ENCODE measurements at places on chromosomes 11 and 22.

GRCh38 chr22:24156141-24156912 lies 25.0 kb upstream of the SUSD2 start:
- DNase-seq, result peak; percentile 50

DNA sequence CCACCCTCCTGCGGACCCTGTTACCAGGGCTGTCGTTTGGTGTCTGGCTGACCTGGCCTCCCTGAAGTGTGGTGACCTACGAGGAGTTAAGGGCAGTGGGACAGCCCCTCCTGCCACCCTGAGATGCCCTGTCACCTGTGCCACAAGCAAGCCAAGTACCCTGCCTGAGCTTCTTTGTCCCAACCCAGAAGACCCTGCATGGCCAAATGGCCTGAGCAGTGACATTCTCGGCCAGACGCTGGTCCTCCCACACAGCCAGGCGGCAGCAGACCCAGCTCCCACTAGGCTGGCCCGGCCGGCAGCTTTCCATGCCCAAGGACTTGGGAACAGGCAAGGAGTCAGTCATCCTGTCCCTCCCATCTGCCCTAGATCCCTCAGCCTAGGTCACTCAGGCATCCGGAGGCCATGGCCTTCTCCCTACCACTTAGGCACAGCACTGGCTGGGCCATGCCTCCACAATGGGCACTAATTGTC lies 7.6 kb downstream of the ARVCF start:
- DNase-seq, result no peak

DNA sequence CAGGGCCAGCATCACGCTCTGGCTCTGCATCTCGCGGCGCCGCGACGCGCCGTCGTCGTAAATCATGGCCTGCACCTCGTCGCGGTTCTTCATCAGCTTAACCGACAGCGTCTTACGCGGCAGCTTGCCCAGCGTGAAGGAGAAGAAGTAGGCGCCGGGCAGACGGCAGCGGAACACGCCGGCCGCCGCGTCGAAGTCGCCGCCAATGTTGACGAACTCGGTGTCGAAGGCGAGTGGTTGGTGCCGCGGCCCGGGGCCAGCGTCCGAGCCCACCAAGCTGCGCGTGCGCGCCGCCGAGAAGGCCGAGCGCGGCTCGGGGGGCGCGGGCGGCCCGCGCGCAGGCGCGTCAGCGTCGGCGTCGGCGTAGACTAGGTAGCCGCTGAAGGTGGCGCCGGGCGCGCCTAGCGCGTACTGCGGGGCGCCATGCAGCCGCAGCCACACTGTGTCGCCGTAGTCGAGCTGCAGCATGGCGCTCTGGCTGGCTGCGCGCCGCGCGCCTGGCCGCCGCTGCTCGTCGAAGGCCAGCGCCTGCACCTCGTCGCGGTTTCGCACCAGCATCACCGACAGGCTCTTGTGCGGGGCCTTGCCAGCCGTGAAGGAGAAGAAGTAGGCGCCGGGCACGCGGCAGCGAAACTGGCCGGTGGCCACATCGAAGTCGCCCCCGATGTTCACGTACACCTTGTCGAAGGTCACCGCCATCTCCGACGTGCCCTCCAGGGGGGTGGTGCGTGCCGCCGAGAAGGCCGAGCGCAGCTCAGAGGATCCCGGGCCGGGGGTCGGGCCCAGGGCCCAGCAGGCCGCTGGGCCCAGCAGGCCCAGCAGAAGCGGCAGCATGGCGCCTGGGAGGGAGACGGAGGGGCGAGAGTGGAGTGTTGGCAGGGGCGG lies 3.7 kb downstream of the FAM180B start:
- no peak for DNase-seq

DNA sequence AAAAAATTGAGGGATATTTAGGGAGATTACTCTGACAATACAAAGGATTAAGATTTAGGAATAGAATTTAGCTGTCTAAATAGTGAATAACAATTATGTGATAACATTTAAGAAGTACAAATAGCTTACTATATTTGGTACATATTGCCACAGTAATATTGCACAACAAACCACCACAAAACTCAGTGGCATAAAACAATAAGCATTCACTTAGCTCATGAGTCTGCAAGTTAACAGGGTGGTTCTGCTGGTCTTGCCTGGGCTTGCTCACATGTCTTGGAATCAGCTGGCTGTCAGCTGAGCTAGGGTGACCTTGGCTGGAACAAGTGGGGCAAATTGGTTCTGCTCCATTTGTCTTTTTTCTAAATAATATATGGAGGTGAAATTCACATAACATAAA lies 115.1 kb downstream of the DCDC1 start:
- no peak for DNase-seq

GRCh38 chr22:46582281-46582933 lies 37.8 kb upstream of the GRAMD4 start:
- DNase-seq, result no peak

- DNase-seq, result no peak
Measured at GRCh38 chr11:8019314-8020243, 32.4 kb downstream of the EIF3F start.

- no peak for DNase-seq
Measured at GRCh38 chr11:22432291-22433093, 94.3 kb downstream of the SLC17A6 start.

- DNase-seq, result no peak
Measured at GRCh38 chr11:96229354-96229977, 113.5 kb downstream of the MAML2 start.

- DNase-seq, result no peak
Measured at GRCh38 chr22:44326491-44326885, 13.7 kb upstream of the SHISAL1 start.

DNA sequence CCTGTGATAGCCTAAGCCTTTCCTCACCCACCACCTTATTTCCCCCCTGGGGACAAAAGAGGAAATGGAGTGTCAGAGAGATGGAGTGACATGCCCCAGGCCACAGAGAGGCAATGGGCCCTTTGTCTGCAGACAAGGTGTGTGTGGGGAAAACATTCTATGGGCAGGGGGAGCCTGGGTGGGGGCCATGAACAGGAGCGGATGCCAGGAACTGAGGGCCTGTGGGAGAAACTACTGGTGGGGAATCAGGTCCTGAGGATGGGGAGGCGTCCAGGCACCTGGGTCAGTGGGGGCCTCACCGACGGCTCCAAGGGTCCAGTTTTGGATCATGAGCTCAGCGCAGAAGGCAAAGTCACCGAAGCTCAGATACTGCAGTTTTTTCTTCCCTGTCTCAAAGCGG lies 3.0 kb downstream of the FIBP start:
- no peak for DNase-seq

- no peak for DNase-seq
Measured at GRCh38 chr11:72245263-72245816, 1.4 kb upstream of the PHOX2A start.

DNA sequence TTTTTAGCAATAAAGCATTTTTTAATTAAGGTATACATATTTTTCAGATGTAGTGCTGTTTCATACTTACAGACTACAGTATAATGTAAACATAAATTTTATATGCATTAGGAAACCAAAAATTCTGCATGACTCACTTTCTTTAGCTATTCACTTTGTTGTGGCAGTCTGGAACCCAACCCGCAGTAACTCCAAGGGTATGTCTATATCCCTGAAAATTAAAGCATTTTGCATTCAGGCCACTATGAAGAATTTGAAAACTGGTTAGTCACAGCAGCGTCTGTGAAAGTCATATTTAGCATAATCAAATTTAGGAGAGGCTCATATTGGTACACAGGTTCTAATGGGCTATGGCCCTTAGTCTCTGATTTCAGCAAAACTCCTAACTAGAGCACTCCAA lies 46.8 kb downstream of the BBOX1 start:
- no peak for DNase-seq
